ENCODE measurements at places on chromosomes 6 and 20.

- DNase-seq: no peak
These were observed 91.9 kb upstream of the SLC24A3 start for GRCh38 chr20:19120569-19120968.

- no peak for DNase-seq
These were observed 21.3 kb upstream of the SLC22A7 start for GRCh38 chr6:43276577-43277305.

GRCh38 chr6:163958646-163959045, 544.1 kb downstream of the QKI start:
- no peak for DNase-seq

DNA sequence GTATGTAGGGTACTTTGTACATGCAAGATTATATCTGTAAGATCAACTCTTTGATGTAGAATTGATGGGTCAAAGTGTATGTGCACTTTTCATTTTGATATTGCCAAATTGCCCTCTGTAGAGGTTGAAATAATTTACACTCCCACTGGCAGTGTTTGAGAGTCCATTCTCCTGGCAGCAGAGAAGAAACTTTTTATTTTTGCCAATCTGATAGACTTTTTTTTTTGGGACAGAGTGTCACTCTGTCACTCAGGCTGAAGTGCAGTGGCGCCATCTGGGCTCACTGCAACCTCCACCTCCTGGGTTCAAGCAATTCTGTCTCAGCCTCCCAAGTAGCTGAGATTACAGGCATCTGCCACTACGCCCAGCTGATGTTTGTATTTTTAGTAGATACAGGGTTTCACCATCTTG, 199.2 kb downstream of the ZFAND3 start:
- no peak for DNase-seq
